ENCODE measurements at places on chromosomes 6 and 20.

- DNase-seq = peak; percentile 22
Measured at GRCh38 chr6:95636552-95637431, 59.5 kb downstream of the MANEA start.

DNA sequence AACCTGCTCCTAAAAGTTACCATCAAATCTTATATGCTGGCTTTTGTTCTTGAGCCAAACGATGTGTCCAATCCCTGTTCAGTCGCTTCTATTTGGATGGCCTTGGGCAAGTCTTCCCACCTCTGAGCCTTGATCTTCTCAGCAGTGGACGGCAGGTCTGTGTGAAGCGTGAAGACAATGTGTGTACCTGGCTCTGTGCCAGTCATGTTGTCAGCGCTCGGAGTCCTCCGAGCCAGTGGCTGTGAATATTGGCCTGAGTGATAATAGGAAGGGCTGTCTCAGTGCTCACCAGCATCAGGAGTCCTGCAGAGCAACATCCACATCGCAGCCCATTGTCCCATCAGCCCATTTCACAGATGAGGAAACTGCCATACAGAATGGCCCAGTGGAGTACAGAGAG is 219.0 kb downstream of the CDC5L start:
- no peak for DNase-seq

GRCh38 chr6:166318649-166319600 is 10.7 kb upstream of the PRR18 start:
- no peak for DNase-seq

- no peak for DNase-seq
Measured at GRCh38 chr6:14630016-14630415, 512.4 kb downstream of the CD83 start.

- no peak for DNase-seq
Measured at GRCh38 chr6:147149092-147149491, 55.1 kb upstream of the STXBP5 start.

GRCh38 chr6:109229536-109229935 is 134.2 kb downstream of the CEP57L1 start:
- DNase-seq = no peak

DNA sequence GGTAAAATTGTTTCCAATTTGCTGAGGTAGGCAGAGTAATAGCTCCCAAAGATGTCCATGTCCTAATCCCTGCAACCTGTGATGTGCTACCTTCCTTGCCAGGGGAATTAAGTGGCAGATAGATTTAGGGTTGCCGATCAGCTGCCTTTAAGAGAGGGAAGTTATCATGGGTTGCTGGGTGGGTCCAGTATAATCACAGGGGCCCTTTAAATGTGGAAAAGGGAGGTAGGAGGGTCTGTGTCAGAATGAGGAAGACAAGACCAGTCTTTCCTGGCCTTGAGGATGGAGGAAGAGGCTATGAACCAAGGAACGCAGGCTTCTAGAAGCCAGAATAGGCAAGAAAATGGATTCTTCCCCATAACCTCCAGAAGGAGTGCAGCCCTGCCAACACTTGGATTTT is 50.7 kb downstream of the CTCFL start:
- no peak for DNase-seq

DNA sequence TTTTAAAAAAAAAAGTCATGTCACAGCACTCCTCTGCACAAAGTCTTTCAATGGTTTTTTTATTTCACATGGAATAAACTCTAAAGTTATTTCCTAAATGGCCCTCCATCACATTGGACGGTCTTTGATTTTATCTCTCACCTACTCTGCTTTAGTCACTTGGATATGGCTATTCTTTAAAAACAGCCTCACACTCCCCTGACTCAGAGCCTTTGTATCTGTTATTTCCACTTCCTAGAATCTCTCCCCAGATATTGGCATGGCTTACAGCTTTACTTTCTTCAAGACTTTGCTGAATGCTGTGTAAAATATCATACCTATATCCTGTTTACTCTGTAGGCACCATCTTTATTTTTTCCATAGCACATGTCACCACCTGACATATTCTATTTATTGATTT is 194.7 kb upstream of the MCHR2 start:
- DNase-seq = no peak

DNA sequence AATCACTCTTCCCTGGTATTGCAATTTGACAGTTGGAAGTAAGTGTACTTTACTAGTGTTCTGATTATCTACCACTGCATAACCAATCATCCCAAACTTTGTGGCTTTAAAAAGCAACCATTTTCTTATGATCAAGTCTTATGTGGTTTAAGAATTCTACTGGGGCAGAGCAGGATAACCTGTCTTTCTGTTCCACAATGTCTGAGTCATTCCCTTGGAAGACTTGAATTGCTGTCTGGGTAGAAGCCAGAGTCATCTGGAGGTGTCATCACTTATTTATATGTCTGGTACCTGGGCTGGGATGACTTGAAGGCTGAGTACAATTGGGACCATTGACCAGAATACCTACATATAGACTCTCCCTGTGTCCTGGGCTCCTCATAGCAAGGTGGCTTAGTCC is 644.3 kb downstream of the HDGFL1 start:
- DNase-seq = no peak

- no peak for DNase-seq
Measured at GRCh38 chr20:47973519-47974233, 188.4 kb upstream of the SULF2 start.

- DNase-seq = peak; percentile 20
Measured at GRCh38 chr6:29631860-29632731, 887 bp downstream of the GABBR1 start.

- DNase-seq = peak; percentile 95
Measured at GRCh38 chr20:9241232-9241692, 172.4 kb downstream of the PLCB4 start.

DNA sequence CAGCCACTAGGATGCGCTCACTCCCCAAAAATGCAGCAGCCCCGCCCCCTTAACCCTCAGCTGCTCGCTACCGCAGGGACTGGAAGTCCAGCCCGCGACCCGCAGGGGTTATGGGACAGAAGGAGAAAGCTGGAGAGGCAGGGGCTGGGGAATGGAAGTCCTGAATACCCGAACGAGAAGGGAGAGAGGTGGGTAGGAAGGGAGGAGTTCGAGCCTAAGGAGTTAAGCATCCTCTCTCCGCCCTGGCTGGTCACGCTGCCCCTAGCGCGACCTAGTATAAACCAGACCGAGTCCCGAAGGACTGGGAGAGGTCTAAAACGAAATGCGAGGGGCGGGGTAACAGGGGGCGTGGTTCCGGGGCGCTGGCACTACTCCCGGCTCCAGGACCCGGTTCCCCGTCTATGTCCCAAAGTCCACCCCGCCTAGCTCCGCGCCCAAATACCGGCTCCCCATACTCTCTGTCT is 448 bp upstream of the DDAH2 start:
- peak; percentile 91 for DNase-seq
